NCI-H187 (cell line): ENCODE measurements at places on chromosomes 5 and 9.

DNA sequence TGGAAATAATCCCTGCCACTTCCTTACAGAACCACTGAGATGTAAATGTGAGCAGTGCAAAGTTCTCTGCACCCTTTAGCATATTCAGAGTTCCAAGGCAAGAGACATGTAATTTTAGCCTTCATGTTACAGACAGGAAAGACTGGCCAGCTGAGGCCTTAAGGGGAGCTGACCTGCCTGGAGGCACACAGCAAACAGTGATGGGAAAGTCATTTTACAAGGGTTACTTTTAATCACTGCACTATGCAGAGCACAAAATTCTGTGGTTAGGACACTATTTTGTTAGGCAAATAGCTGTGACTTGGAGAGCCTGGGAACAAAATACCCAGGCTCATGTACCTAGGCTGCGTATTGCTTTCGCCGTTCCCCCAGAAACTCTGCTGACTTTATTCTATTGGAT is 30.2 kb upstream of the TNIP1 start:
- no peak for DNase-seq

DNA sequence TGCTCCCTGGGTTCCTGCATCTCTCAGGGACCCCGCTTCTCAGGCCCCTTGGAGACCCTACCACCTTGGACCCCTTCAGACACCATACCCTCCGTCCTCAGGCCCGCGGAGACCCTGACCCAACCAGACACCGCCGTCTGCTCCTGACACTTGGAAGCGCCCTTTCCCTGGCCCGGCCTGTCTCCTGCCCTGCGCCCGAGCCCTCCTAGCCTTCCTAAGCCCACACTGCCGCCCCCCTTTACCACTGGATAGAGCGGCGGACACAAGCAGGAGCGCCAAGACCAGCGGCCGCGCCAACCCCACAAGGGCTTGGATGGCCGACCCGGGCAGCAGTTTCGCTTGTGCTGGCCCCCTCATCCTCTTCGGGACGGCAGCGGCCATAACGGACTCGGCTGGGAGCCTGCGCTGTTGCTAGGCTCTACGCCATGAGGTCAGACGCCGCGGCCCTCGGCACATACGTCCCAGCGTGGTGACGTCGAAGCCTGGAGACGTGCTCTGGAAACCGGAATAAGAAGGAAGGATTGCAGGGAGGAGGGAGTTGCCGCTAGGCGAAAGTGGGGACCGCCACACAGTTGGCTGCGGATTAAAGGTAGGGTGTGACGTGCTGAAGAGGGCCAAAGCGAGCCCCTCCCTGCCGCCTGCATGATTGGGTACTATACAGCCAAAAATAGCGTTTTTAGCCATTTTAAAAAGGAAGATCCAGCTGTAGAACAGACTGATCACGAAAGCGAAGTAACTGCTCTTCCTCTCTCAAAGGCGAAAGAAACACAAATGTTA is at the start of gene C5orf15:
Gene C5orf15 (minus strand): TSS at position 422 of the 777 bp plus-strand sequence. CDS start 41 bp downstream, at position 381.
- peak; percentile 63 for DNase-seq

- no peak for DNase-seq
These were observed 72.6 kb upstream of the DMAC1 start for GRCh38 chr9:7871977-7872730.

GRCh38 chr9:38061326-38061977 is 7.6 kb downstream of the SHB start:
- DNase-seq, result no peak

DNA sequence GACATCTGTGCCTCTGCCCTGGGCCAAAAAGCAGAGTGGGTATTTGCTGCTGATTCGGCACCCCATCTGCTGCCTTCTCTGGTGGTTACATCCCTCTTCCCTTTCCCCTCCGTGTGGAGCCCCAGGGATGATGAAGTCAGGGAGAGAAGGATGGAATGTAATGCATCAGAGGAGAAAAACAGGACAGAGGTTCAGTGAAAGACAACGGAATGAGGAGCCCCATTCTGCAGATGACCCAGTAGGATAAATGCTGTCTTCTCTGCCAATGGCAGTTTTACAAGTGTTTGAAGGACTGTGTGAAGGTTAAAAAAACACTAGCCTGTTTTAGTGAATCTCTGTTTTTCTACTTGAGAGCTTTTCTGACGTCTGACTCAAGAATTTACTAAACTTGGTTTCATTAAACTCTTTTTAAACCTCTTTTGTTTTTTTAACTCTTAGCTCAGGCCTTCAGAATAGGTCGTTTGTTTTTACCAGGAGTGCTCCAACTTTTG is 86.3 kb downstream of the NLN start:
- no peak for DNase-seq

DNA sequence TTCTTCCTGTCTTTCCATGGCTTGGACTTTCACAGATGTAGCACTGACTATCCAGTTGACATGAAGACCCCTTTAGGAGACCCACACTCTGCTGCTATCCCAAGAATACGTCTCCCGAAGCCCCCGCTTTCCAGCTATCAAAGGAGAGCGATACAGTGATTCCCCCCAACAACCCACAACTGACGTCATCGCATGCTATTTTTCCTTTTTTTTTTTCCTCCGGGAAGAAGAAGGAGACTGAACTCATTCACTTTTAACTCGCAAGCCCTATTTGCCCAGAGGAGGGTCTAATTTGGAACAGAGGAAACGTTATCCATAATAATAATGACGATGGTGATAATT is 2.1 kb downstream of the PAPPA start:
- DNase-seq, result no peak

DNA sequence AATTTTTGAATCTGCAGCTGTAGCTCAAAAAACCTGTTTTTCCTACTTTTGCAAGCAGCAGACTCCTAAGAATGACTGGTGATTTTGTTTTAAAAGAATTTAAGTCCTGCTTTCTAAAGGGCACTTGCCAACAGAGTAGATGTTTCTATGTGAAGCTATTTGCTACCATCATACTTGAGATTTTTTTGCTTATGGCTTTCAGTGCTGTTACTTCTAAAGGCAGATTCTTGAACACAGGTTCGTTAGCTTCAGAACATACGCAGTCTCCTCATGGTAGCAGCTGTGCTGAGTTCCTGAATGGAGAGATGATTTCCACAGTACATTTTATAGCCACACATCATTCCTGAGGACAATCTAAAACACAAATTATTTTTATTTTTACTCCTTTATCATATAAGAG is 24.4 kb upstream of the ELL2 start:
- DNase-seq, result no peak

- DNase-seq, result no peak
These were observed 26.8 kb upstream of the PPP2CA start for GRCh38 chr5:134252671-134253070.

GRCh38 chr5:109767997-109768396 is 78.3 kb downstream of the MAN2A1 start:
- DNase-seq, result no peak

GRCh38 chr5:84273517-84273883 is 111.2 kb downstream of the EDIL3 start:
- DNase-seq, result no peak

- DNase-seq, result no peak
These were observed 765 bp downstream of the MARCHF6 start for GRCh38 chr5:10354048-10354872.

DNA sequence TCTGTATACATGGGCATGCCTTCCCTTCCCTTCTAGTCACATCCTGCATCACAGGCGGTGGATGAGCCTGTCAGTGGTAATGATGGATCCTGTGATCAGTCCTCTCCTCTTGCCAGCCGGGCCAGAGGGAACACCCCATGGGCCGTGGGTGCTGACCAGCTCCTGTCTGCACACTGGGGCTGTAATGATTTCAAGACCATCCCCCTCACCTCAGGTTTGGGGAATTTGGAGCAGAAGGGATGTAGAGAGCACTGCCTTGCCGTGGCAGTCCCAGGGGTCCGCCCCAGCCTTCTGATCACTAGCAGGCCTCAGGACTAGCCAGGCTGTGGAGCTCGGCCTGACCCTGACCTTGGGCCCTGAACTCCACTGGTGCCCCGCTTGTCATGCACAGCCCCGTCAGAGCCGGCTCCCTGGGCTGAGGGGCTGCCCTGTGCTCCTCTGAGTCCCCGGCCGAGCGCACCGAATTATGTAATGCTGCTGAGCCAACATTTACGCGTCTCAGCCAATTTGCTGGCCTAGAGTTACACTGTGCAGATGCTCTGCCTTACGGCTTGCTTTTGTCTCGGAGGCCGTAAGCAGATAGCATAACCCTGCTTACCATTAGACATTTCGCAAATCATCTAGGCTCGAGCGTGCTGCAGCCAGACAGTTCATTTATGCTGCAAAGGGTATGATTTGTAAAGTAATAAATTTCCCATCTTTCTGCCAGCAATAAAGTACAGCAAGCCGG is 155.3 kb downstream of the MACROH2A1 start:
- no peak for DNase-seq

DNA sequence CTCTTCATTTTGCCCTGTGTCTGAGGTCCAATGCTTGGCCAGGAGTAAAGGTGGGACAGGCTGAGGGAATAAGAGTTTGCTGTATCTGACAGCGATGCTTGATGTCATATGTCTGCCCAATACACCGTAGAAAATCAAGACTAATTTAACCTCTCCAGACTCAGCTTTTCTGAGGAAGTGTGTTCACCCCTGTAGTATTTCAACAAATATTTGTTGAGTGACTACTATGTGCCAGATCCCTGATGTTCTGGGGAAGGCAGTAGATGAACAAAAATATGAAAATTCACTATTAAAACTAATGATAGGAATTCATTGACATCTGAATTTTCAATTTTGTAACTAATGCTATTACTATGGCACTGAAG is 489.7 kb downstream of the EBF1 start:
- DNase-seq, result no peak

DNA sequence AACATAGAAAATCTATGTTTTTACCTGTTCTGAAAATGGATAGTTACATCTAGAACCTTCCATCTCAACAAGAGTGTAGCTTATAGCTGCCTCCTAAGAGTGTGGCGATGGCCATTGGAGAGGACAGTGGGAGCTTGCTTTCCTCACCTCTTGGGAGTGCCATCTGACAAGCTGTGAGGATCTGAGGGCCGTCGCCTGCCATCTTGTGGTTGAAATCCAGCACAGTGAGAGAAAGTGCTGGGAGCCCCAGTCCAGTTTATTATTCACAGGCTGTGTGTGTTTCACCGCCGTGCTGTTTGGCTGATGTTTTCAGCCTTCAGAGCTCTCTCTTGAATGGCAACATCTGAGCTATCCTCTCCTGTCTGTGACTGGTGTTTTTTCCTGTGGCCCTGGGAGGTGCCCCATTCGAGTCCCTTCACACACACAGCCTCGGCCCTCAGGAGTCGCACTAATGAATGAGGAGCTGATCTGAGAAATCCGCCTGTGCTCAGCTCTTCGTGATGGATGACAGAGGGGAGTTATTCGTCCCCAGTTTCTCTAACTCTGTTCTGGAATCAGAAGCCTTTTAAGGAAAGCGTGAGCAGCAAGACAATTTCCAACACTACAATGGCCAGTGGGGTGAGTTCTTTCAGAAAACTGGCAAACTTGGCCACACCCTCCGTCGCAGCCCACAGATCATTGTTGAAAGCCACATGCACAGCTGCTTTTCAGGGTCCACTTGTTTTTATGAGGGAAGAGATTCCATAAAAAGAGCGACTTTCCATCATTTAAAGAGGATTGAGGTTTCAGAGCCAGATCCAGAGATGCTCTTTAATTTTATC is 170.3 kb downstream of the PDZD2 start:
- DNase-seq, result no peak

DNA sequence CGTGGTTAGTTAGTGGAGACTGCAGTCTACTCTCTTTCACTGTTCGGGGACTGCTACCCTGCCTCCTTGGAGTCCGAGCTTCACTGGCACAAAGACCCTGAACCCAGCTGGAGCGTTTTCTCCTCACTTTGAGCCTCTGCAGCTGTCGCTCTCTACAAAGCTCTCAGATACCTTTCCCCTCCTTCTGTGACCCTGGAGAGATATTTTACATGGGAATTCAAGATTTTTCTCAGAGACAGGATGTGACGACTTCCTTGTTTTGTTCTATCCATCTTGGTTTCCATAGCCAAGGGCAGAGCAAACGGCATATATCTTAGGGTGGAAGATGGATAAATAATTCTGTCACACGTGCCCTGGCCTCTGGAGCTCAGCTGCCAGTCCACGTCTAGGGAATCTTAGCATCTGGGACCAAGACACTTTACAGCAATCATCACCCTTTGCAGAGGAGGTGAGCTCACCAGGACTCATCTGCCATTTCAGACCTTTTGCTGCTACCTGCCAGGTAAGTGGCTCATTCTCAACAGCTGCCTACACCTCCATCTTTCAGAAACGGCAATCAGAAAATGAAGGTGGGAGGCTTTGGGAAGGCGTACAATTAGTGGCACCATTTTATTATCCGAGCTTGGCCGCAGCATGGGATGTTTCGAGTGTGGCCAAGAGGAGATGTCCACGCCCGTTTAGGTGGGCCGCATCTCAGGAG is at the start of gene BTNL9:
Gene BTNL9 (plus strand): TSS at position 336 of the 700 bp plus-strand sequence. CDS start 5,224 bp downstream, outside the sequence.
- no peak for DNase-seq

- no peak for DNase-seq
These were observed 44.3 kb upstream of the PLPP6 start for GRCh38 chr9:4617752-4618151.

DNA sequence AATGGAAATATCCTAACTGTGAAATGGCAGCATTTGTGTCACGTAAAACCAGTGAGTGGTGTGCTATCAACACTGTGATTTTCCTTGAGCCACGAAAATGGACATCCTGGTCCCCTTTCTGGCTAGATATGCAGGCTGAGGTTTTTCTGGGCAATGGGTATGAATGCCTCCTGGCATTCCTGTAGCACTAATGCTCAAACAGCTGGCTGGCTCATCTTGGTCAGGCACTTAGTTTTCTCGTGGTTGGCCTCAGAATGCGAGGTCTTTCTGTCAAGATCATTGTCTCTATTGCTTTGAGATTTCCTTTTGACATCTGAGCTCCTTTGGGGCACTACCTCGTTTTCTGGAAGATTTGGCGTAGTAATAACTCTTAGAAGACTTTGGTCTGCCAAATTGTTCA is 15.6 kb downstream of the SLC1A3 start:
- no peak for DNase-seq

DNA sequence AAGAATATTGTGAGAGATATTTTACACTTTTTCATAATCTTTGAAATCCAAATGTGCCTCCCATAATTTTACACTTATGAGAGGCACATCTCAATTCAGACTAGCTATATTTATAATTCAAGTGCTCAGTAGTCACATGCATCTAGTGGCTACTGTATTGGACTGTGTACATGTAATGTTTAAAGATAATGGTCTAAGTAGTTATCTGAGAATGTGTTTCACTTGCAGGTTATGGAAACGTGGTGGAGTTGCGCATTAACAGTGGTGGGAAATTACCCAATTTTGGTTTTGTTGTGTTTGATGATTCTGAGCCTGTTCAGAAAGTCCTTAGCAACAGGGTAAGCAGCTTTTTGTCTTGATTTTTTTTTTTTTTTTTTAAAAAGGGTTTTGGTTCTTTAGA is 28.8 kb downstream of the G3BP1 start:
- no peak for DNase-seq

- DNase-seq, result no peak
These were observed 2.1 kb upstream of the ANXA1 start for GRCh38 chr9:73149371-73150067.

GRCh38 chr5:22242532-22242931 is 610.6 kb downstream of the CDH12 start:
- DNase-seq, result no peak
